ENCODE measurements at places on chromosomes 2 and 18. TPM values are rescaled to one million over a fixed set of nuclear protein-coding genes. Genes with fewer than 3 reads are reported as not detected.
A peak's percentile ranks its signal among the peaks of the same experiment; 100 is the strongest.

SERPINB13 gene
- total RNA-seq = not detected

IL1F10 gene
- not detected for total RNA-seq

DNA sequence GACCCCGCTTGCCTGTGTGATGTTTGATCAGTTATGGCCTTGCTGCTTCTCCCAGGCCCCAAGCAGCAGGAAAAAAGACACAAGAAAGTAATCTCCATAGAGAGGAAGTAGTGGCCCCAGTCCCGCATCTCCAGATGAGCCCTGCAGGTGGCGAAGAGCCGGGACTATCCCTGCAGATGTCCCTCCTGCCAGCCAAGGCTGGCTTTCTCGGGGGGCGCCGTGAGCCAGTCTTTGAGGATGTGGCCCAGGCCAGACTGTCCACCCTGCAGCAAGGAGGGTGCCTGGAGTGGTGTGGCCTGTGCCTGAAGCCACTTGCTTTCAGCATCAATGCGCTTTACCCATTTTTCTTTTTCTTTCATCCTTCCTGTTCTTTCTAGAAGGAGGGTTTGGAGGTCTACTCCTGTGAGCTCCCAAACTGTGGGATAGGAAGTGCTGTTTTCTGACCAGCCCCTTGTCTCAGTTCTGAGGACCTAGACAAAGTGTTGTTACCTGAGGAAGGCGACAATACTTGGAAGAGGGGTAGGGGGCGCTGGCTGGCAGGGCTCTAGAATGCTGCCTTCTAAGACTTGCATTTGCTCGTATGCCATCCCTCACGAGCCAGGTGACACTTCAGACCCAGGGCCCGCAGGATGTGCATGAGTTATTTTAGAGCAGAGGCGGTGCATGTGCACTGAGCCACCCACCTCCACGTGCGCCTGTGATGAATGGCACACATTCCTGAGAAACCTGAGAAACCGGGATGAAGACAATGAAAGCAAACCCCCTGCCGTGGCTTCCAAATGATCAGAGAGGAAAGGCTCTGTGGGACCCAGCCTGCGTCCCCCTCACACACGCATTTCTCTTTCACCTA is 255.8 kb downstream of the FBXO15 start:
- no peak for DNase-seq

DNA sequence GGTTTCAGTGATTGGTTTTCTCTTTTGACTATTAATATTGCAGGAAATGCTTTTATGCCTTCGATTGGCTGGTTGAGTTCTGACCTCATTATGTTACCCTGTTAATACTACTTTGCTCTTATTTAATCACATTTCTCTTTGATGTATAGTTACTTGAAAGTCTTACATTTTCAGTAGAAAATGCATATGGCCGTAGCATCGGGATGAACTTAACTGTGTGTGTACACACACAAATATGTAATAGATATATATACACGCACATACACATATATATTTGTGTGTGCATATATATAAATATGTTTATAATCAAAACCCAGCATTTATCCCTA is 1.6 kb downstream of the EPC2 start:
- DNase-seq = peak; percentile 60

GRCh38 chr2:239671916-239672849 is 271.4 kb upstream of the HDAC4 start:
- no peak for DNase-seq

Measured in dermis microvascular lymphatic vessel endothelial cell (primary cell).